ENCODE measurements at places on chromosomes 3 and 15.

- no peak for DNase-seq
Observed at GRCh38 chr3:29695643-29696198, 414.9 kb downstream of the RBMS3 start.

DNA sequence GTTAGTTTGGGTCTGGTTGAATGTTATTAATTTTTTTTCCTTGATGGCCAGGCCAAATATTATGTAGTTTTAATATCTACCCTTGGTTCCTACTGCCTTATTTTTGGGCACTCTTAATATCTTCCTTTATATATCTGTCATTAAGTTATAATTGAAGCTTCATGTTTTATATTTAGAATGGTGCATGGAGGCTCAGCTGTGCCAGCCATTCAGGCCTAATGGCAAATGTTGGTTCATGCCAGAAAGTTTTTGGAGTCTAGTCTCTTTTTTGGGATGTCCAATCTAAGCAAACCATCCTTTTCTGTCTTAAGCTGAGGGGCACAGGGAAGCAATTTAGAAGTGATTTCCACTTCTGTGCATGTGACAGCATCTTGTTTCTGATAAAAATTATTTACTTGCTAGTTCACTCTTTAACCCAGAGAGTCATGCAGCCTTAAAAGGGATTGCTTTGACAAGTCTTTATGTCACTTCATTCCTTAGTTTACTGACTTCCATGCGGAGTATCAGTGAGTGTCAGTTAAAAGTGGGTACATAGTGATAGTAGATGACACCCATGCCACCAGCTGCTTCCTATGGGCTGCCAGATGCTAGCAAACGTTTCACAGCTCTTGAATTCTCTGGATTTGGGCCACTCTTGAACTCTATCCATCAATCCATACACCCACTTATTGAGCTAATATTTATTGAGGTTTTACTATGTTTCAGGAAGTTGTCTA lies 33.0 kb downstream of the MITF start:
- no peak for DNase-seq

DNA sequence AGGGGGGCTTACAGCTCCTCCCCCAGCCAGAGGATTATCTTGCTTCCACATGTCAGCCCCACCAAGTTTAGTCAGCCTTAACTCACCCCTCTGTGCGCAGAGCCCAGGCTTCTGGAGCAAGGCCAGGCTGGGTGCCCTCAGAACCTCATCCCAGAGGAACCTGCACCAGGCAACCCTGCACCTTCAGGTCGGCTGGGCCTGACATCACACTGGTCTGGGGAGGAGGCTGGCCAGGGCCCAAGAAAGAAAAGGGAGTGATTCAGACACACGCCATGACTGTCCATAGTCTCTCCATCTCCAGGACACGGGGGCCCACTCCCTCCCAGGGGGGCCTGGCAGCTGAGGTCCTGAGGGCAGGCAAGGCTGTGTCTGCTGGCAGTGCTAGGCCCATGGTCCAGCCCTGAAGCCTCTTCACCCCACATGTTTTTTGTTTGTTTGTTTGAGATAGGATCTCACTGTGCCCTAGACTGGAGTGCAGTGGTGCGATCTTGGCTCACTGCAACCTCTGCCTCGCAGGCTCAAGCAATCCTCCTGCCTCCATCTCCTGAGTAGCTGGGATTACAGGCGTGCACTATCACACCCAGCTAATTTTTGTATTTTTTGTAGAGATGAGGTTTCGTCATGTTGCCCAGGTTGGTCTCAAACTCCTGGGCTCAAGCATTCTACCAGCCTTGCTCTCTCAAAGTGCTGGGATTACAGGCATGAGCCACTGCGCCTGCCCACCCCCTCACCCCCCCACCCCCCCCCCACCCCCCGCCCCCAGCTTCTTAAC lies 11.1 kb downstream of the TNK2 start:
- DNase-seq = no peak

- DNase-seq = no peak
Observed at GRCh38 chr3:113259196-113259595, 47.8 kb downstream of the BOC start.
